Activated T-cell treated with anti-CD3 and anti-CD28 coated beads, Interleukin-2, amount 50 U/mL, for 72 hours (primary cell): ENCODE measurements at places on chromosomes 1 and 21. TPM values are rescaled to one million over a fixed set of nuclear protein-coding genes. Genes with fewer than 3 reads are reported as not detected.

DNA sequence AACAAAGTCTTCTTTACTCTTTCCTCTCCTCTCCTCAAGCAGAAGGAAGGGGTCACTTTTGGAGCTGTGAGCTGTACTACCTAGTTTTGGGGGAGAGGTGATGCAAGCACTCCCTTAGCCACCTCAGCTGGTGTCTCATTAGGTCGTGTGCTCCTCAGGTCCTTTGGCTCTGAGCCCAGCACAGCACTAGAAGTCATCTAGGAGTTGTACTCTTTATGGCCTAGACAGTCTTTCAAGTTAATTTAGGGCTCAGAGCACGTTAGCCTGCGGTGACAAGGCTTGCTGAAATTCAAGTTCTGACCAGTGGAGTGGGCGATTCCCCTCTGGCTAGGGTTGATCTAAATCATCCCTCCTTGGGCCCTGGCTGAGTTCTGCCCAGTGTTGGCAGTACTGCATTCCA is 48.0 kb upstream of the WDR26 start:
- no peak for DNase-seq

GRCh38 chr1:33219886-33220661 is 36.2 kb upstream of the ZNF362 start:
- no peak for DNase-seq

GRCh38 chr1:167770127-167770526 is 48.3 kb downstream of the MPZL1 start:
- no peak for DNase-seq

DNA sequence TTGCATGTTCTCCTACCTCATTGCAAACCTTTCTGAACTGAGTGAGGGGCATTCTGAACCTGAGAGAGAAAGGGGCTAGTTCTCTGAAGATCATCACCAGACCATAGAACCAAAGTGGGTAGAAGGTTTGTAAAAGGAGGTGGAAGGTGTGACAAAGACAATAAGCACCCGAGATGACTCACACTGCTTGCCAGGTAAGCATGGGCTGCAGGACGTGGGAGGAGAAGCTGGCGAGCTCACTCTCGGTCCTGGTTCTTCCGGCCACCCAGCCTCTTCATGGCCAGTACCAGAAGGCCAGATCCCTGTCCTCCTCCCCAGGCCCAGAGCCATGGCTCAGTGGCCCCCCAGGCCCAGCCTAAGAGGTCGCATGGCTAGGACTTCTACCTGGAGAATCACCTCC is 128.3 kb downstream of the TMEM53 start:
- no peak for DNase-seq

- DNase-seq = no peak
Measured at GRCh38 chr1:60865166-60865565, 217.2 kb upstream of the NFIA start.

DNA sequence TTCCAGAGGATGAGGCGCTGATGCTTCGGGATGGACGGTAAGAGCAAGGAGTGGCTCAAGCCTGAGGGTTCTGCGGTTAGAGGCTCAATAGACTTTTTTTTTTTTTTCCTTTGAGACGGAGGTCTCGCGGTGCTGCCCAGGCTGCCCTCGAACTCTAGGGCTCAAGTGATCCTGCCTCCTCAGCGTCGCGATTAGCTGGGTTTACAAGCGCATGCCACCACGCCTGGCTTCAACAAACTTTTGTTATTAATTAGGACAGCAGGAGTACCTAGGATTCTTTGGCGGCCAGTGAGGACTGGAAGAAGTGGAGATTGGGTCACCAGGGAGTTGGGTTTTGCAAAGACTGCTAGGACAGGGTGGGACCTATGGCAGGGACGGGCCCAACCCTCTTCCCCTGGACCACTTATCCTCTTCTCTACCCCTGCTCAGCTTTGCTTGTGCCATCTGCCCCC is 587 bp downstream of the SCNM1 start:
- no peak for DNase-seq

DNA sequence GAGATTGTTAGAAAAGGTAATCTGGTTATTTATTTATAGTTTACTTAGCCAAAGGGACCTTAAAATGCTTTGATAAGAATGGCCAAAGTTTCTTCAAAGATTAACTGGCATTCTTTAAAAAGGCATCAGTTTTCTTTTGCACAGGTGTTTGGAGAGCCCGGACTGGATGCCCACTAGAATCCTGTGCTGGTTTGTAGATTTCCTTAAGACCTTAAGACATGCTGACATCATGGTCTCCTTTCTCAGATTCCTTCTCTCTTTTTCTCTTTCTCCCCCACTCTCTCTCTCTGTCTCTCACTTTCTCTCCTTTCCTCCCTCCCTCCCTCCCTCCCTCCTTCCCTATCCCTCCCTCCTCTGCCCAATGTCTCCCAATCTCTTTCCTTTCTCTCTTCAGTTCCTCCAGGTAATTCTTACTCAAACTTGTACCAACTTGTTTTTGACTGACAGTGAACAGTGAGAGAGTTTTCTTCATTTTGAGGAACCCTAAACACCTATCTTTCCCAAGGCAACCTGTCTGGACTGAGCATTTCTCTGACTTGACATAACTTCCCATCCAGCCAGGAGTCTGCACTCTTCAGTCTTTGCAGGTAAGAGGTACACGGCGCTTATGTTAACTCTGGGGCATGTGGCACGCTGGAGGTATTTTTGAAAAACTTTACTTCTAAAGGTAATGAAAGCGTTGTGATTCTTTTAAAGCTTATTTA is at the start of gene KCNJ15:
Gene KCNJ15 (plus strand): TSS at position 393 of the 704 bp plus-strand sequence. CDS start 42,271 bp downstream, outside the sequence.
- DNase-seq = no peak

DNA sequence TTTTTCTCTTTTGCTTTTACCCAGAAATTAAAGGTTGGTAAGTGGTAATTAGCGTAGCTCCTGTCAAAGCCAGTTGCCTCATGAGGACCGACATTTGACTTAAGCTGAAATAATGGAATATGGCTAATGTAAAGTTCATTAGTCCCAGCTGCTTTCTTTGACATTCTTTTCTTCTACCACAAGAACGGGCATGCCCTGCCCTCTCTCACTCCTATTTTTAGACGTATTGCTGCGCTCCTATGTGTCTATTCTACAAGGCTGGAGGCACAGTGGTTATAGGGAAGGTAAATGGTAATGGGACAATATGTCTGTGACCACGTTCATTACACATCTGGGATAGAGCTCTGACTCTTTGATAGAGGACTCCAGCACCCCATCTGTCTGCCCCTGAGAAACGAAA is 6.8 kb downstream of the CORT start:
- DNase-seq = no peak

DNA sequence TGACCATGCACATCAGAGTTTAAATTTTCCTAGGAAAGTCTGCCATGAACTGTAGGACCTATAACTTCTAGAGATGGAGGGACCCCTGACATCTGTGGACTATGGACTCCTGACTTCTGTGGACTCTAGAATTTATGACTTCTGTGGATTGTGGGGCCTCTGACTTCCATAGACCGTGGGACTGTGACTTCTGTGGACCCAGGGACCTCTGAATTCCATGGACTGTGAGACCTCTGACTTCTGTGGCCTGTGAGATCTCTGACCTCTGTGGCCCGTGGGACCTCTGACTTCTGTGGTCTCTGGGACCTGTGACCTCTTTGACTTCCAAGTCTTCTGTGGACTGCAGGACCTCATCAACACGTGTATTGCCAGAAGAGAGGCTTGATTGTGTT is 36.7 kb downstream of the PEX14 start:
- DNase-seq = no peak

The DEDD gene
- total RNA-seq = 51.3 TPM

The ITLN2 gene
- total RNA-seq = not detected

GRCh38 chr1:153362187-153362775 is 4.6 kb downstream of the S100A9 start:
- no peak for DNase-seq

The BCL2L15 gene
- total RNA-seq = 1.3 TPM

GRCh38 chr1:205715628-205716027 is 34.4 kb downstream of the NUCKS1 start:
- no peak for DNase-seq

DNA sequence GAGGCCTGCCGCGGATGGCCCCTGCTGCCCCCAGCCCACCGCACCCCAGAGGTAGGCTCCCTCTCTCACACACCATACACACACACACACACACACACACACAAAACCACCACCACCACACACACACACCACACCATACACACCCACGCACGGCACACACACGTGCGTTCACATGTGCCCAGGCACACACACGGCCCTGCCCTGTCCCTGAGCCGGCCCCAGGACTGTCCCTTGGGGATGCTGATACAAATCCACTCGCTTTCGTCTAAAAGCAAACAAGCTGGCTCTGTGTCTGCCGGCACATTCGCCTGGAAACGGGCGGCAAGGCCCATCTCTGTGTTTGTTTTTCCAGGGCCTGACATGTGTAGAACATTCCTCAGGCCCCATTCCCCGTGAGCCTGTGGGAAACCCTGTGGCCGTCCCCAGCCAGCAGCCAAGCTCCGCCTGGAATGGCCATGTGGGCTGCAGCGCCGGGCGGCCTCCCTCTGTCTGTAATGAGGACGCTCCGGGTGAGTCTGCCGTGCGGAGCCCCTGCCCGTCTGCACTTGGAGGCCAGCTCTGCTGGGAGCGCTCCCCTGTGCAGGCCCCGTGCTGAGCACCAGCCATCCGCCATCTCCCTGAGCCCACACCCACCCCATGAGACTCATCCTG is 67.4 kb downstream of the DMRTB1 start:
- DNase-seq = no peak

- DNase-seq = no peak
Measured at GRCh38 chr1:191452586-191452985, 705.7 kb upstream of the RGS18 start.

The PTGER3 gene
- total RNA-seq = 0.05 TPM

DNA sequence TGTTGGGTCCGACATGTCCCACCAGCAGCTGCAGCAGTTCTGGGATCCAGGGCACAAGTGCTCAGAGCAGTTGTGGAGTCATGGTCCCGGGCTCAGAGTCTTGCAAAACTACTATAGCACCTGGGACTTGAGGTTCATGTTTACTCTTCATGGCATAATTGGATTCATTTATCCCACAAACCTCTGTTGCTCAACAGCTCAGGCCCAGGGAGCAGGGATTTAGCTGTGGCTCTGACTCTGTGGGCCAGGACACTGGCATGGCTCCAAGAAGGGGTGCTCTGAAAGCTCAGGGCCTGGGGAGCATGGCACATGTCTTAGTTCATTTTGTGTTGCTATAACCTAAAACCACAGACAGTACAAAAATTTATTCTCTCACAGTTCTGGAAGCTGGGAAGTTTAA is 626.7 kb upstream of the ADGRL2 start:
- no peak for DNase-seq

The GPR137B gene
- total RNA-seq = 7.1 TPM

The EVA1C gene
- 8.5 TPM for total RNA-seq

The TPTE gene
- total RNA-seq = not detected

DNA sequence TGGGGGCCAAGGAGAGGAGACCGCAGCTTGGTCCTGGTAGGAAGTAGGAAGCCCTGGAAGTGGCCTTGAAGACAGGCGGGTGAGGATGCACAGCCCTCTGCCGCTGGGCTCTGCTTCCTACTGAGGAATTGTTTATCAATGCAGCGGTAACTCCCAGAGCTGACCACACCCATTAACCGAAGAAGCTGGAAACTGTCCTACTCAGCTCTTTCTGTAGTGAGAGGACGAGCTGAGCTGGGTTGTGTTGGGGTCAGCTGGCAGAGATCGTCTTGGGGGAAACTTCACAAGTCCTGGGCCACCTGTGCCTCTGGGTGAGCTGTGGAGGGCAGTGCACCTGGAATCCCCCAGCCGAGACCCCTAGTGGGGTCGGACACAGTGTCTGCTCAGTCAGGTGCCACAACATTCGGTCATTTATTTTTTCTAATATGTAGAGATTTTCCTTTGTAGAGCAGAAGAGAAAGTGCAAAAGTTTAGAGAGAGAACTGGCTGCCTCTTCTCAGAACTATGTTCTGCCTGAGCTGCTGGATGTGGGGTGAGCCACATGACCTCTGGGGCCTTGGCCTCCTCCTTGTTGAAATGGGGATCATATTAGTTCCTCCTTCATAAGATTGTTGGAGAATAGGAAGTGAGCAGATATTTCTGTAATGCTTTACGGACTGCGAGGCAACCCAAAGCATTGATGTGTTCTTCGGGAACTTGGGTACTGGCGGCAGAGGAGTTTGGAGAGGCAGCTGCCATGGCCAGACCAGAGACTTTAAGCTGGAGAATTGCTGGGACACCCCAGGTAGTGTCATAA is 3.6 kb downstream of the NECAP2 start:
- no peak for DNase-seq

DNA sequence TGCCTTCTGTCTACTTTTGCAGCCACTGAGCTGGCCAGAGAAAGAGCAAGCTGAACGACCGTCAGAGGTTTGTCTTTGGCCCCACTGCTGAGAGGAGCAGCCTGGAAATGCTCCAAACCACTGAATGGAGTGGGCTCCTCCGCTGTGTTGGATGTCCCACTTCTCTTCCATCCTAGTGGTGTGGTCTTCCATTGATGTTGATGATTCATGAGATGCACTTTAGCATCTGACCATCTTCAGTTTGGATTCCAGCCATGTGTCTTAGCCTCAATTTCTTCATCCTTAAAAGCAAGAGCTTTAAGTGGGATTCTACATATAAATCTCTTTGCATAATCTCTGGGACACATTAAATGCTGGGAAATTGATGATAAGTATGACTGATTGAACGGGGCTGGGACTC is 276.9 kb downstream of the SIPA1L2 start:
- DNase-seq = no peak

The TNNI3K gene
- total RNA-seq = not detected

- DNase-seq = peak; percentile 83
Measured at GRCh38 chr1:225454733-225455132, 26.9 kb upstream of the LBR start.

The ITGB2 gene
- total RNA-seq = 287 TPM

The LRRIQ3 gene
- 2.3 TPM for total RNA-seq

GRCh38 chr1:23177438-23178380 is 9.1 kb upstream of the LUZP1 start:
- DNase-seq = peak; percentile 68

DNA sequence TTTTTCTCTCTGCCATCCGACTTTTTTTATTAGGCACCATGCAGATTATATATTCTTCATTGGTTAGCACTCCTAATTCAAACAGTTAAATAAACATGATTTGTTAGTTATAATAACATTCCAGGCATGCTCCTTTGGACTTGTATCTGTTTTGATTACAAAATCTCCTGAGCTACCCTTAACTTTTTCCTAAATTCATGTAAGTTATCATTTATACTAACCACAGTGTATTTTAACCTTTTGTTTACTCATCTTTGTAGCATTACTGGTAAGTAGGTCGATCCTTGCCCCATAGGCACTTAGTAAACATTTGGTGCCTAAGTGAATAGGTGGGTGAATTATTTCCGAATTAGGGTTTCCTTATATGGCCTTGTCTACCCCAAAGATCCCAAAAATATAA is 43.8 kb downstream of the MIER1 start:
- no peak for DNase-seq

GRCh38 chr1:181640956-181641355 is 157.6 kb downstream of the CACNA1E start:
- no peak for DNase-seq

The KRTAP7-1 gene
- not detected for total RNA-seq
